Brain pericyte (primary cell): ENCODE measurements at places on chromosomes 13 and 19.

GRCh38 chr19:35556025-35556590 is 7.3 kb downstream of the ATP4A start:
- DNase-seq = no peak

DNA sequence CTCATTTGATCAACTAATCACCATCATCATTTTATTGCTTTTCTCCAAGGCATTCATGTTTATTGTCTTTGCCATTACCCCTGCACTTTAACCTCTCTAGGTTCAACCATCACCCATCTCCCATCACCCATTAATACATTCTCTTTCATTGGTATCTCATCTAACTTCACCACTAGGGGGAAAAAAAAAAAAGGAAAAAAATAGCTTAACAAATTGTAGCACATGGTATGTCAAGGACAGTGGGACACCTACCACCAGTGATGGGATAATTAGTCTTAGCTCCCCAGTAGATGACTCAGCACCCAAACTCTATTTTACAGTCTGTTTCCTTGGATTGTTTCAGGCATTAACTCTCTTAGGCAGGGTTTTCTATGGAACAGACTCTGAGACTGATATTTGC is 1770.2 kb upstream of the MIR17HG start:
- no peak for DNase-seq

- no peak for DNase-seq
Measured at GRCh38 chr19:46887240-46887782, 26.5 kb downstream of the ARHGAP35 start.

GRCh38 chr19:42473686-42474085 is 30.9 kb upstream of the CXCL17 start:
- no peak for DNase-seq

DNA sequence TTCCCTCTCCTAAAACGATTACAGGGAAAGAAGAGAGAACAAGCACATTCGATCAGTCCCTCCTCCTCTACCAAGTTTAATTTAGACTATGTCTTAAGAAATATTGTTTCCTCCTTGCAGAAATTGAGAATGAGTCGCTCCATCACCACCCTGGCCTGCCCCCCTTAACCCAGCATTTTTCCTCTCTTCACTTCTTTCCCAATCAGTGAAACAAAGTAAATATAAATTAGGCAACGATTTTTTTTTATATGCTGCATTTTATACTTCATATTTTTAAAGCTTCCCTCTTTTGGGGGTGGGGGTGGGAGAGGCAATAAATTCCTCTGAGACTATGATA is 300.0 kb downstream of the SPRY2 start:
- DNase-seq = no peak

DNA sequence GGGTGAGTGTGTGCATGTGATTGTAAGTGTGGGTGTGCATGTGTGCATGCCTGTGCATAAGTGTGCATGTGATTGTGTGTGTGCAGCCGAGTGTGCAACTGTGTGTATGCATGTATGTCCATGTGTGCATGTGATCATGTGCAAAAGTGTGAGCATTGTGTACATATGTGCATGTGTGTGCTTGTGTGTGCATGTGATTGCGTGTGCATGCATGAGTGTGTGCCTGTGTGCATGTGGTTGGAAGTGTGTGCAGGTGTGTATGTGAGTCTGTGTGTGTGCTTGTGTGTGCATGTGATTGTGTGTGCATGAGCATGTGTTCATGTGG is 3.5 kb downstream of the PODNL1 start:
- no peak for DNase-seq

DNA sequence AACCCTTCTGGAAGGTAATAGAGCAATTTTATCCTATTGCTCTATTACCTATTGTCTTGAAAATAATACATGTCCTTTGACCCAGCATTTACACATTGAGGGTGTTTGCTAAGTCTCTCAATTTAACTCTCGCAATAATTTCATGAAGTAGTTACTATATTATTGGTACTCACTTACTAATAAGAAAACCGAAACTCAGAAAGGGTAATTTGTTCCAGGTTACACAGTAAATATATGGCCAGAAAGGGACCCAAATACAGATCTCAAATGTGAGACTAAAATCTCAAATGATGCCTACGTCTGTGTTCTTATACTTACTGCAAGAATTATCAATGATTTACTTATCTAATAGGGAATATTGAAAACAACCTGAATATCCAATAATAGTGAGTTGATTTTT is 29.7 kb upstream of the FAM216B start:
- DNase-seq = no peak

- DNase-seq = no peak
Measured at GRCh38 chr19:1862068-1862423, 1.3 kb downstream of the KLF16 start.

DNA sequence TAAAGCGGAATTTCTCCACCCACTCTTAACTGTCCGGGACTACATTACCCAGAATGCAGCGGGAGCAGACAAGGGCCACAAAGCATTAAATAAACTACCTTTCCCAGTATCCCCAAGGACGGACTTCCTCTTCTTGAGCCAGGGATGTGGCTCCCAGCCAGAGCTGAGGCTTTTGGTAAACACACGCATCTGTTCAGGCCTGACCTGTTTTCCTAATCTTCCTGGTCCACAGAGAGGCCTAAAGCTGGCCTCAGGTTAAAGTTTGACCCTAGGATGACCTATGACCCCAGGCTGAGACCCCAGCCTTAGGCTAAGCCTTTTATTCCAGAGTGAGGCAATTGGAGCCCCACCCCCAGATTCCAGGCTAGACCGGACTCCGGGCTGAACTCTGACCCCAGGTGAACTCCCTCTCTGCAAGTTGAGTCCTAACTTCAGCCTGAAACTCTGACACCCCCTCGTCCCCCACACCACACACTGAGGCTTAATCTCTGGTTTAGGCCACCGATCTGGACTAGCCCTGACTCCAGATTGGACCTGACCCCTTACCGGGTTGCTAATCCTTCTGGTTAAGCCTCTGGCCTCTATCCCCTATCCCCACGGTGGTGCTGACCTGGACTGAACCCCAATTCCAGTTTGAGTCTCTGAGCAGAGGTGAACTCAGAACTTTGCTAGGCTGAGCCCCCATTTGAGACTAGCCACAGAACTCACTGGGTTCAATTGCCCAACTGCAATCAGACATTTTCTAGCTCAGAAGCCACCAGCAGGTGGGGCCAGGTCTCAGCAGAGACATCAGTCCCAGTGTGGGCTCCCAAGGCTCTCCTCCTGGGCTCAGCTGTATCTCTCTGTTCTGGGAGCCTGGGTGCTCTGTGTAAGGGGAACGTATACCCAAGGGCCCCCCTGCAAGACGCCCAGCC is 750 bp upstream of the GPR108 start:
- no peak for DNase-seq

- DNase-seq = no peak
Measured at GRCh38 chr19:1069009-1069779, 2.2 kb downstream of the ARHGAP45 start.

- DNase-seq = no peak
Measured at GRCh38 chr13:26441476-26441875, 116.0 kb upstream of the WASF3 start.

- no peak for DNase-seq
Measured at GRCh38 chr19:33868788-33869412, 72.2 kb downstream of the KCTD15 start.

- DNase-seq = no peak
Measured at GRCh38 chr13:66180836-66181235, 1049.3 kb downstream of the PCDH9 start.

GRCh38 chr13:93147298-93147645 is 79.3 kb upstream of the GPC6 start:
- DNase-seq = no peak

GRCh38 chr19:52735734-52736133 is 890 bp upstream of the ZNF611 start:
- DNase-seq = no peak

DNA sequence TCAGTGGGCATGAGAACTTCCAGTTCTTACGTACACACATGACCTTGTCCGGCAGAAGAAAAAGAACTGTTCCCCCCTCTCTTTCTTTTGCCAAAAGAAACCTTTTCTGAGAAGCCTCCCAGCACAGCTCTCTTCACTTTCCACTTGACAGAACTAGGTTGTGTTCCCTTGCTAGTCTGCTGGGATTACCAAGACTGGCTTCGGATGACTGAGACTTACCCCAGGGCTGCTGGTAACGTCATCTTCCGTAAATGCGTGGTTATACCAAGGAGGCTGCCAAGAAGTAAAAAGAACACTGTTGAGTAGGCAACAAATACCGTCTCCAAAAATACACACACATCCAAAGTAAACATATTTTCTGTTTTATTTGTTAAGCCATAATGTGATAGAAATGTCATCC is 908.2 kb downstream of the EFNB2 start:
- DNase-seq = no peak

GRCh38 chr13:57865600-57866294 is 234.2 kb downstream of the PCDH17 start:
- DNase-seq = no peak

DNA sequence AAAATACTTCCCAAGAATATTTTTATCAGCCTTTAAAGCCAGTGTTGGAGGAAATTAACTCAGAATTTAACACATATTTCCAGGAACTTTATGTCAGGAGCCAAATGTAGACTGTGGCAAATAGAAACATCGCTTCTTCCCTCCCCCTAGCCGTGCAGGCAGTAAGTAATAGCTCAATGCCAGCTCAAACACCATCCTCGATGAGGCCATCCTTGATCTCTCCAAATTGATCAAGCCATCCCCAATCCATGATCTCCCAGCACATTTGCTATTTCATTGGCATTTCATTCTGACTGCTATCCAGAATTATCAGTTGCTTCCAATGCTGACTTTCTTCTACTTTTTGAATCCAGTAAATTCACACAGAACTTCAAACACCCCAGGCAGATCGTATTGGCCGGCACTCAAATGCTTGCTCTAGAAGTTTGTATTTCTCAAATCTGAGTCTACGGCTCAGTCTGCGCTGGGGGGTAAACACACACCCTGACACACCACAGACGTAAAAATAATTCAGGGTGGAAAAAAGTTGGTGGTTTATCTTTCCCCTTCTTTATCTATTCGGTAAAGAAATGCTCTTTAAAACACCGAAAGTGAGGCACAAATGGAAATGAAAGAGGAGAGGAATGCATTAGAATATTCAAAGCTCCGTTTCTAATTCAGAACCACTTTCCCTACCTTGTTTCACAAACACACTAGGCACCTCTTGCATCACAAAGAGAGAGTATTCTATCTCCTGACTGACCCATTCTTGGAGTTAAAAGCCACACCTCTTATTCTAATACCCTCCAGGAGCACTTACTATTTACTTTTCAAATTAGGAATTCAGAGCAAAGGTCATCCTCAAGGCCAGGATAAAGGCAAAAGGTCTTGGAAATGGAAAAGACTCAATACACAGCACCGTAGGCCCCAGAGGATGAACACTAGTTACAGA is 991 bp downstream of the OBI1 start:
- DNase-seq = no peak

DNA sequence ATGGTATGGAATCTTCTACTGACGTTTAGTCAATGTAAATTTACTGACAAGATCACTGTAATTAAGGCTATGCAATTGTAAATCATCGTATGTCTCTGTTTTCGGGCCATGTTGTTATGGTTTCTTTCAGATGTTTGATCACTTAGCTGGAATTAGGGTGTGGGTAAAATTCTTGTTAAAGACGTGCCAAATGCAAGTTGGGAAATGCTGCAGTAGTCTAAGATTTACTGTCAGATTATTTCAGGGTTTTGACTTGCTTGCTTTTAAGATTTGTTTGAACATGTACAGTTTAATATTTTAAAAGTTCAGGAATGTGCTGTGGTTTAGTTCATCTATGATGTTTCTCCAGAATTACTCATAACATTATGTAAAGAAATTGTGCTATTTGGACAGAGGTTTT is 10.8 kb downstream of the NDFIP2 start:
- DNase-seq = no peak

GRCh38 chr19:40326201-40326600 is 22.0 kb downstream of the C19orf47 start:
- no peak for DNase-seq

- DNase-seq = no peak
Measured at GRCh38 chr19:54905803-54906511, at the start of gene NCR1. NCR1 (plus strand) TSS chr19:54906148; CDS start chr19:54906188, 40 bp downstream.

DNA sequence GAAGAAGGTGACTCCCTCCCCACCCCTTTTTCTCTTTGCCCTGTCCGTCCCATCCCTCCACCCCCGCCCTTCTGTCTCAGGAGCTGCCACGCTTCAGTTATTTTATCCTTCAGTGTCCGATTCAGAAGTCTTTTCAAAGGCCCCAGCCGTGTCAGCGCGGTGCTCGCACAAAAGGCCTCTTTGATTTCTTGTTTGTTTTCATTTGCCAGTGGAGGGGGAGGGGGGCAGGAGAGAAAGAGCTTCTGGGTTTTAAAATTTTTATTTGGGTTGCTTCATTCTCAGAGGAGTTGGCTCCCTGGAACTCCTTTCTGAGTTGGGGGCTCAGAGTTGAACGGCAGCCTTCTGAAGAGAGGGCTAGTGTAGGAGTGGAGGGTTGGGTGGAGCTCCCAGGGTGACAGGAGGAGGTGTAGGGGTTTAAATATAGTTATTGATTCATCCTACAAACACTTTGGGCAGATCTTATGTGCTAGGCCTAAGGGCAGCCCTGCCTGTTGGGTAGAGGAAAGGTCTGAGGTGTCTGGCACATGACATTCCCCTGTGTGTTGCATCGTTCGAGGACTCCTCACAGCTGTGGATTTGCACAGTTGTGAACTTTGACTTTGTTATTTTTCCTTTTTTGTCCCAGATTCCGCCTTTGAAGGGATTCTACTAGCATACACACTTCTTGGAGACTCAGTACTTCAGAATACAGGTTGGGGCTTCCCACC is 36.8 kb downstream of the NFIX start:
- no peak for DNase-seq

DNA sequence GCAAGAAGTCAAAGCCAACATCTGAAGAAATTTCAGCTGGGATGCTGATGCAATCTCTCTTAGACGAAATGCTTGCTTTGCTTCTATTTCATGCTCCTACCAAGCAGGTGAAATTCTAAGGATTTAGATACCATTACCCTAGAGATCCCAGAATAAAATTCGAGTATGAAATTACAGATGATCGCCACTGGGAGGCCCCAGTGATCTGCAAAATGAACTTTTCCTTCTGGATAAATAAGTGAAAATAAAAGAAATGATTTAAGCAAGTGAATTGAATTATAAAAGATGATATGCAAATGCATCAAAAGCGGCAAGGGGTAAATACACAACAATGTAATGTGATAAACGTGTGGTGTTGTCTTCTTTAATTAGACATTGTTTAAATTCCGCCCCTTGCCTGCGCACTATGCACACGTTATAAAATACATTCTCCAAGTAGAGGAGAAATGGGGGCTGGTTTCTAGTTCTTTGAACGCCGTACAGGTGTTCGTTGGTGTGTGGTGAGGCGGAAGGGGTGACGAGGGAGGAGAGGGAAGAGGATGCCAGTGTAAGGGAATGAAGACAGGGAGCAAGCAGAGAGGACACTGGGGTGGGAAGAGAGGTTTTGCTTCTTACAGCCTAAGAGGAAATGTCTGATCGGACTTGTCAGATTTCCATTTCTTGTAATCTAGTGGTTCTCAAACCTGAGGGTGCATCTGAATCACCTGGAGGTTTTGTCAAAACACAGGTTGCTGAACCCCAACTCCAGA is 58.0 kb downstream of the ERCC5 start:
- no peak for DNase-seq

DNA sequence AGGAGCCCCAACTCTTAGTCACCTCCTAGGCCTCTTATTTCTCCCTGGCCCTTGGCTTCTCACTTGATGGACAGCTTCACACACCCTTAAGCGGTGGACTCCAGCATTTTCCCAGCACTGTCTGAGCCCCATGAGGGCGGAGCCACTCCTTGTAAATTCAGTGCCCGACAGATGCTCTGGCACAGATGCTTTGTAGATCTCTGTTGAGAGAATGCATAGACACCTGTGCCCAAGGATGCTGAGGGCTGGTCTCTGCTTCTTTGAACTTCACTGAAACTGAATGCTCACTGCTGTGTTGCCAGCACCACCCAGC is 3.3 kb downstream of the SYCN start:
- no peak for DNase-seq

GRCh38 chr13:101401196-101401595 is 15.1 kb downstream of the NALCN start:
- no peak for DNase-seq
